ENCODE measurements at places on chromosomes 12 and 14.

GRCh38 chr12:104168596-104168995 lies 30.6 kb upstream of the NFYB start:
- no peak for DNase-seq

- no peak for DNase-seq
These were observed 14.2 kb upstream of the PLXNC1 start for GRCh38 chr12:94133964-94134795.

DNA sequence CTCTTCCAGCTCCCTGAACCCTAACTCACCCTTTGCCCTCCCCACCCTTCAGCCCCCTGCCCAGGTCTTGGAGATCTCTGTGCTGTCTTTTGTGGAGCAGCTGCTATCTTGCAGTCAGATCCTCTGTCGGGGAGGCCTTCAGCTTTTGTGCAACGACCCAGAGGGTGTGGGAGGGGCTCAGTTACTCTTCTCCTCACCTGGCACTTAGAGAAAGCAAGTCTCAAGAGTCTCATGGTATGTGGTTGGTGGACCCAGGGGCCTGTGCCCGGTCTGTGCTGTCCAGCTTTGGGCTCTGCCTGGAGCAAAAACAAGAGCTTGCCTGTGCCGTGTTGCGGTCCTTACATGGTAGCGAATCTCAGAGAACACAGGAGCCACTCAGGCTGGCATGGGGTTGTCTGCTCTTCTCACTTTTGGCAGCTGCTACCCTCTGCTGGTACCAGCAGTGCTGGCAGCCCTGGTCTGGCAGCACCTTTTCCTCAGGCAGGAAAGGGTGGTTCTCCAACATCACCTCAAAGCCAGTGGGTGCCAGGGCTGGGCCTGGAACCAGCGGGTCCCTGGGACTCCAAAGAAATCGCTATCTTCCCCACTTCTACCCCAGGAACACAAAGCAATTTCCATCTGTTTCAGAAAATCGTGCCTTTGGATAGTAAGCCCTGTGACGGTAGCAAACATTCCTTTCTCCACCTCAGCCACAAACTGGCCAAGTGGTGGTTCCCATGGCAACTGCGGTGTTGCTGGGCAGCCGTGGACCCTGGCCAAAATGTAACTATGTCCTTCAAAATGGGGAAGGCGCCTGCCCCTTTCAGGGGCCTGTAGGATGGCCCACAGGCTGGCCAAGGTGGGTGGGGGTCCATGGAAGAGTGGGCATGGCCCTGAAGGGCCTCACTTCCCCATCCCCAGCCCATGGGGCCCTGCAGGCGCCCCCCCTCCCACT lies 90.0 kb downstream of the RIN3 start:
- DNase-seq, result peak; percentile 30

- no peak for DNase-seq
These were observed 115.8 kb downstream of the ETNK1 start for GRCh38 chr12:22740656-22741355.

DNA sequence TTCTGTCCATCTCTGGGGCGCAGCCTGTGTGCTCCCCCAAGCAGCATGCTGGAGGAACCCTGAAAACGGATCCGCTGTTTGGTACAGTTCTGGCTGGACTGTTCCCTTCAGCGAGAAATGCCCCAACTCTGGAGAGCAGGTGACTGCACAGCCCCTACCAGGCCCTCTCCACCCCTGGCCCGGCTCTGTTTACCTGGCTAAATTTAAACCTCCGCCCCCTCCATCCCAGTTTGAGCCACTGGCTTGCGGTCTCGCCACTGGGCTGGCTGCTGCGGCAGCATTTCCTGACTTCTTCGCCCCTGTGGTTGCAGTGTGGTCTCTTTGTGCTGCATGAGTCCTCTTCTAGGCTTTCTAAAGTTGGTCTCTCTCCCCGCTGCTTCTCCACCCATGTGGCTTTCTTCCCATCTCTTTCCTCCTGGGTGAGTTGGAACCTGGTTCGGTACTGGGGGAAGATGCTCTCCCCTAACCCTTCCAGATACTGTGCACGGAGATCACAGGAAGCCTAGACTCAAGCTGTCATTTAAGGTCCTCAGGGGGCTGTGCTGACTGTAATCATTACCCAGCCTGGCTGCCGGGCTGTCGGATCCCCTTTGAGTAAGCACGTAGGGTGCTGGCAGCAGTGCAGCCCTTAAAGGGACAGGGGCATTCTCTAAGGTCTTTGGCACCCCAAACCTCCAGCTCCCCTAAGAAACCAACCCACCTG lies 60.6 kb downstream of the FBXL14 start:
- DNase-seq, result no peak

DNA sequence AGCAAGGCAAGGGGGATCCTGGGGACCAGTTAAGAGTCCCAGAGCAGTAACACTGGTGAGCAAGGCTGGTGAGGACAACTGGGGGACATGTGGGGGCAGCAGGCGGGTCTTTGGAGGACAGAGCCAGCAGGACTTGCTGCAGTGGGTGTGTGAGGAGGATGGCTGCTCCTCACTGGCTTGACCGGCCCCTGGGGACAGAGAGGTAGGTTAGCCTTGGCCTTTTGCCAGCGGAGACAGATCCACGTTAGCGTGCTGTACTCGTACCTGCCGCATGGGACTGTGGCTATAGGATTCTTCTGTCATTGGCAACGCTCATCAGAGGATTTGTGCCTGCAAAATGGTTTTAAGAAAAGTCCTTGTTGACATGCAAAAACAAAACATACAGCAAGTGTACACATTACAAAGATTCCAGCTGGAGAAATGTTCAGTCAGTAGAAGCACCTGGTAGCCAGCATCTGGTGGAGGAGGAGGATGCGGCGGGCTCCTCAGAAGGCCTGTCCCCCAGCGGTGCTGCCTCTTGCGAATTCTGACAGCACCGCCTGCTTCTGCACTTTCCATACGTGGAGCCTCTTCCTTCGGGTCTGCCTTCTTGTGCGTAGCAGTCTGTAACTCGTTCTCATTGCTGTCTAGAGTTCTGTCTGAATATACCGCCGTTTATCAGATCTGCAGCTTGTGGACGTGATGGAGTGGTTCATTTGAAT lies 91.3 kb downstream of the EP400 start:
- no peak for DNase-seq

GRCh38 chr12:1776170-1776921 lies 44.0 kb upstream of the LRTM2 start:
- DNase-seq, result no peak

- DNase-seq, result no peak
These were observed 40.5 kb downstream of the JAG2 start for GRCh38 chr14:105128059-105128458.

DNA sequence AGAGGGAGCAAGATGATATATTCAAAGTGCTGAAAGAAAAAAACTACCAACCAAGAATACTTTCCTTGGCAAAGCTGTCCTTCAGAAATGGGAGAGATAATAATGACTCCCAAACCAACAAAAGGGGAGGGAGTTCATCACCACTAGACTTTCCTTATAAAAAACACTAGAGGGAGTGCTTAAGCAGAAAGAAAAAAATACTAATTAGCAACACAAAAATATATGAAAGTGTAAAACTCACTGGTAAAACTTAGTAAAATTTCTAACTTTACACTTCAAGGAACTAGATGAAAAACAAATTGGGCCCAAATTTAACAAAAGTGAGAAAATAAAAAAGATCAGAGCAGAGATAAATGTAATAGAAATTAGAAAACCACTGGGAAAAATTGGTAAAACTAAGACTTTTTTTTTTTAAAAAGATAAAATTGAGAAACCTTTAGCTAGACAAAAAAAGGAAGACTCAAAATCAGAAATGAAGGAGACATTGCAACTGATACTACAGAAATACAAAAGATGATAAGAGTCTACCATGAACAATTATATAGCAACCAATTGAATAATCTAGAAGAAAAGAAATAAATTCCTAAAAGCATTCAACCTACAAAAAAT lies 60.4 kb upstream of the FAR2 start:
- no peak for DNase-seq

DNA sequence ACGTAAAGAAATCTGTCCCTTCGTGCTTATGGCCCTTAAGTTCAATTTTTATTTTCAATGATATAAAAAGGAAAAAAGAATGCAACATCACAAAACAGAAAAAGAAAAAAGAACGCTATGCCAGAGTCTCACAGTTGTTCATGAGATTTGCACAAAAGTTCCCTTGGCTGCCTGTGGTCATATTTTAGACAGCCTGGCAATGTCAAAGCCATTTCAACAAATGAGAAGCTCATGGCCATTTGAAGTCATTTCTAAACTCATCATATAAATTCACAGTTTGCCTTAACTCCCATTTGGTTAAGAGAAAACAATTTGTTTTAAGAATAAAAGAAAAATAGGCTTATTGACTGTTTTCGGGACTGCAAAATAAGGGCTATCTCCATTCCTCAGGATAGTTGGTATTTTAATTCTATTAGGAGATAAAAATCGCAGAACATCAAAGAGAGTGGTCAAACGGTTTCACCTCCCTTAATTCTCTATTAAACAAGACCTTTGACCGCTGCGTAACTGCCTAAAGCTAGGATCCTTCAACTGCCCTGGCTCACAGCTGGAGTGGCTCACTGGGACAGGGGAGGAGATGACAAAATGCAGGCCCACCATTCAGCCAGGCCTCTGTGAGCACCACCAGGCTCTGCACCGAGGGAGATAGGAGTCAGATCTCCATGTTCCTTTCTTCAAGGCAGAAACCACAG lies 119.2 kb upstream of the DAAM1 start:
- no peak for DNase-seq

DNA sequence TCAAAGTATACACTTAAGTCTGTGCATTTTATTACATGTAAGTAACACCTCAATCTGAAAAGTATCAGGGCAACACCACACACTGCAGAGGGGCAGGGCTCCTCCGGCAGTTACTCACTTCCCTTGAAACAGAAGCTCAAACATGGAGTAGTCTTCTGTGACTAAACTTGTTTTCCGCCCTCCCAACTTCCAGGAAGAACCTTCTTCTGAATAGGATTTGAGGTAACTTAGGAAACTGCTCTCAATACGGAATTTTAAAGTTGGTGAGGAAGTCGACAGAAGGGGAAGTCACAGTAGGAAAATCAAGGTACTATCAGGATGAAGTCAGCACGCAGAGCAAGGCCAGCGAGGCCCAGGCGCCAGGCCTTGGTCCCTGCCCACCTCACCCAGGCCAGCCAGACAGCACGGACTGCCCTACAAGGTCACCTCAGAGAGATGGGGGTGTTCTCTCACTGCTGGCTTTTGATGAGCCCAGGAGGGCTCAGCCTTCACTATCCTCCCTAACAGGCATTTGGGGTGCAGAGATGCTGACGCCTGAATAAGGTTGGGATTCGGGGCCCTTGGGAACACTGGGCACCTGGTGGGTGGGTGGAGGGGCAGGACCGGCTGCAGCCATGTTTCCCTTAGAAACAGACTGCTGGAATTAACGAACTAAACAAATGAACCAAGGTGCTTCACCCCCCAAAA lies 5.8 kb downstream of the ANKRD9 start:
- DNase-seq, result no peak

DNA sequence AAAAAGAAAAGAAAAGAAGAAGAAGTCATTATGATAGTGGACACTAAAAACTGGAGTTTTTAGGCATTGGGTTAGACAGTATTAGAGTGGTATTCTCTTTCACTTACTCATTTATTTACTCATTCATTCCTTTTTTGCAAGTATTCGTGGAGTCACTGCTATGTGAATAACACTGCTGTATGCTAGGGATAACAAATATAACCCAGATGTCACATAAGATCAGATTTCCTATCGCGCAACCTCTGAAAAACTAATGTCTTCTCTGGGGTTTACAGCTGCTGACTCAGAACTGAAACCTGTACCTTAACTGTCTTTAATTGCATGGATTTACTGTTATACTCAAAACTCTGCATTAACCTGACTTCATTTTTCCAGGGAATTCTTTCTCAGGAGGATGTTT lies 353.7 kb downstream of the LRIG3 start:
- DNase-seq, result no peak

- no peak for DNase-seq
These were observed 43.6 kb downstream of the ANO2 start for GRCh38 chr12:5901416-5901815.

GRCh38 chr12:68137335-68137830 lies 22.2 kb downstream of the IFNG start:
- no peak for DNase-seq

DNA sequence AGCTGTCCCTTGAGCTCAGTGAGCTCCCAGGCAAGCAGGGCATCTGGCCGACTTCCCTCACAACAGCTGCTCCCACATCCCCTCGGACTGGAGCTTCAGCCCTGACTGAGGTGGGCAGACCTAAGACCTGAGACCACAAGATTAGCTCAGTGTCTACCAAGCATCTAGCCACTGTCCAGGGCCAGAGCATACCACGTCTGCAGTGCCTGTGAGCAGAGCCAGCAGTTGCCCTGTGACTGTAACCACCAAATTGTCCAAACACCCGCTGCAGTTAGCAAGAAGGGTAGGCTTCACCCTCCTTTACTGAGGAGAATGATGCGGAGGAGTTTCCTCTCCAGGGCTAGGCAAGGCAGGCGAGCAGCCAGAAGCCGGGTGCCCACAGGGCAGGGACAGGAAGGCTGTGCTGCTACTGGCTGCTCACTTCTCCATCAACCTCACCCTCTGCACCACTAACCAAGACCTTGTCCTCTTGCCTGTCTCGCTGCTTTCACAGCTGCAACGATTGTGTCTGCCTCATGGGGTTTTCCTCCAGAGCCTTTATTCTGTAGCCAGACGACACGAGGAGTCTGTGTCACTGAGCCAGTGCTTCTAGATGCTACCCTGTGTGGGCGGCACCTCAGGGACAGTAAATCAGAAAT lies 53.9 kb downstream of the ANAPC7 start:
- DNase-seq, result peak; percentile 4

GRCh38 chr14:88613552-88614010 lies 50.7 kb downstream of the ZC3H14 start:
- DNase-seq, result no peak

DNA sequence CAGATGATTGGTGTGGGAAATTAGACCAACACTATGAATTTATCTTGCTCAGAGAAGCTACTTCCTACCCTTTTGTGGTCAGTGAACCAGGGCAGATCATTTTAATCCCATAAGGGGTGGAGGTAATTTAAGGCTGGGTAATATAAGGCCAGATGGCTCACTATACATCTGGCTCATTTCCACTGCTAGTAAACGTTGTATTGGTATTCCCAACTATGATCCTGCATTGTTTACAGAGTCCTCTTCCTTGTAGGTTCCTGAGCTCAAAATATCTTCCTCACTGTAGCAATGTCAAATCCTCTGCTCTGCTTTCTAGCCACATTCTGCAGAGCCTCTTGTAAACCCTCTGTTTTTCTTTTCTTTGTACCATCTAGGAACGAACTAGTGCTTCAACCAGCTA lies 93.0 kb upstream of the MGAT4C start:
- no peak for DNase-seq

- DNase-seq, result no peak
These were observed 425.9 kb upstream of the DCN start for GRCh38 chr12:91608542-91608941.

- DNase-seq, result no peak
These were observed 770.9 kb upstream of the FOXG1 start for GRCh38 chr14:27995691-27996090.

GRCh38 chr12:119365451-119365850 lies 30.9 kb downstream of the CCDC60 start:
- DNase-seq, result no peak

- DNase-seq, result no peak
These were observed 182.7 kb upstream of the EEA1 start for GRCh38 chr12:93111773-93112172.

GRCh38 chr12:51593539-51593938 lies 2.5 kb downstream of the SCN8A start:
- no peak for DNase-seq

Data from stimulated activated CD4-positive, alpha-beta T cell treated with anti-CD3 and anti-CD28 coated beads, Interleukin-1b, Interleukin-23, amount 100 ng/mL, for 1 hour (primary cell).